ENCODE measurements at places on chromosomes 3 and 15. TPM values are rescaled to one million over a fixed set of nuclear protein-coding genes. Genes with fewer than 3 reads are reported as not detected.

DNA sequence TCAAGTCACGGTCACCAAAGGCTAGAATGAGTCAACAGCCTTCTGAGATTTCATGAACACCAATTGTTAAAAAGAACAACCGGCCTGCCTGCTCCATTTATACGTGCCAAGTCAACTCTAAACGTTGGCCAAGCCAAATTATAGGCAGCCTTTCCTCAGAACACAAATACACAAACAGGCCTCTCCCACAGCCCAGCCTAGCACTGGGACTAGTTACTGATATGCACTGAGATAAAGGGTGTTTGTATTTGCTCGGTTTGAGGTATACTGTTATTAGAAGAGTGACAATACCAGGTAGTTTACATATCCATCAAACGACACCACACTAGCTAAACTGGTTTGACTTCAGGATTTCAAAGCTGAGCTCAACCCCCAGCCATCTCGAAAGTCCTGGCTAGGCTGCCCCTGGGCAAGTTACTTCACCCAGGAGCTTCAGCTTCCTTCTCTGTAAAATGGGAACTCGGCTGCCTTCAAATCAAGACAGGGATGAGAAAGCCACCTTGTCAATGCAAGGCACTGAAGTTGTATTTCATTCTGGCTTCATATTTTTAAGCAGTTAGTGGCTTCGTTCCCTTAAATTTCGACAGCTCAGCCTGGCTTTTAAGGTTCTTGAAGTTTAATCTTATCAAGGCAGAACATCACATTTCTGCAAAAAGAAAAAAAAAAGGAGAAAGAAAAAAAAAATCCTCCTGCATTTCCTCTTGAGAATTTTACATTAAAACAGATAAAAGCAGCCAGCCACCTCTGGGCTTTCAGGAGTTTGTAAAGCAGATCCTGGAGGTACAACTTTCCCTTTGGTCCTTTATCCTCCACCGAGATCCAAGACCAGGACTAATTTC is 4.0 kb downstream of the TLE3 start:
- no peaks in the 10 kb centered on the region for H3K36me3 ChIP-seq
- no peaks in the 10 kb centered on the region for H3K27me3 ChIP-seq
- peaks cover 60% of the 10 kb centered on the region for H3K4me1 ChIP-seq
- no peak overlapping the region for H3K27ac ChIP-seq
- DNase-seq = no peak
- peak overlapping the region; percentile 97 for H3K4me3 ChIP-seq

GRCh38 chr3:170502297-170502696 is 83.6 kb downstream of the SLC7A14 start:
- H3K27ac ChIP-seq = no peak overlapping the region
- no peaks in the 10 kb centered on the region for H3K4me1 ChIP-seq
- H3K27me3 ChIP-seq = no peaks in the 10 kb centered on the region
- H3K36me3 ChIP-seq = no peaks in the 10 kb centered on the region

GRCh38 chr3:197427021-197427420 is 128.6 kb upstream of the DLG1 start:
- peaks cover 22% of the 10 kb centered on the region for H3K4me1 ChIP-seq
- H3K4me3 ChIP-seq = no peak overlapping the region
- no peaks in the 10 kb centered on the region for H3K36me3 ChIP-seq
- H3K27ac ChIP-seq = no peak overlapping the region

The TUSC7 gene
- not detected for total RNA-seq

The SCN11A gene
- 0.81 TPM for total RNA-seq
